Head of caudate nucleus (tissue), 42 donors: ENCODE measurements at places on chromosomes 7 and 10.

GRCh38 chr7:46226860-46227259 lies 305.8 kb upstream of the IGFBP3 start:
- no peak for DNase-seq

GRCh38 chr10:112465299-112465883 lies 18.4 kb downstream of the VTI1A start:
- no peak for DNase-seq

GRCh38 chr10:61761825-61762217 lies 99.1 kb downstream of the CABCOCO1 start:
- no peak for DNase-seq

DNA sequence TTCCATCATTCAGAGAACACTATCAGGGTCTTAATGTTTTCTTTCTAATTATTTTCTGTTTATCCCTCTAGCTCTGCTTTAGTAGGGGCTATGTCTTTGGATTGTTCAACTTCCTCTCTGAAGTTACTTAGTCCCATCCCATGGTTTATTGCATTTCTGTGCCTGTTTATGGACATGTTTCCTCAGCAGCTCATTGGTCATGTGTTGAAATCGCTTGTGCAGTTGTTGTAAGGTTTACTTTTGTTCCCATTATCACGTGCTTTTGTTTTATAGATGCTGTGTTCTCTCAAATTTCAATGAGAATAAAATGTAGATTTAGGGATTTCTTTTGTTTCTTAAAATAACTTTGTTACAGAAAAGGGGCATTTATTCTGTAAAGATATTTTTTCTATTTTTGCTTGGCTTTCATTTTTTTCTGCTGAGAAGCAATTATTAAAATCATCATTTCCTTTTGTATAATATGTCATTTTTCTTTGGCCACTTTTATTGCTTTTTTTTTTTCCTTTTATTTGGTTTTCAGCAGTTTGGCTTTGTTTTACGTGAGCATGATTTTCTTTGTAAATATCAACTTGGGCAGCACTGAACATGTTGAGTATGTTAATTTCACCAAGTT lies 110.9 kb downstream of the CCDC7 start:
- DNase-seq: no peak

DNA sequence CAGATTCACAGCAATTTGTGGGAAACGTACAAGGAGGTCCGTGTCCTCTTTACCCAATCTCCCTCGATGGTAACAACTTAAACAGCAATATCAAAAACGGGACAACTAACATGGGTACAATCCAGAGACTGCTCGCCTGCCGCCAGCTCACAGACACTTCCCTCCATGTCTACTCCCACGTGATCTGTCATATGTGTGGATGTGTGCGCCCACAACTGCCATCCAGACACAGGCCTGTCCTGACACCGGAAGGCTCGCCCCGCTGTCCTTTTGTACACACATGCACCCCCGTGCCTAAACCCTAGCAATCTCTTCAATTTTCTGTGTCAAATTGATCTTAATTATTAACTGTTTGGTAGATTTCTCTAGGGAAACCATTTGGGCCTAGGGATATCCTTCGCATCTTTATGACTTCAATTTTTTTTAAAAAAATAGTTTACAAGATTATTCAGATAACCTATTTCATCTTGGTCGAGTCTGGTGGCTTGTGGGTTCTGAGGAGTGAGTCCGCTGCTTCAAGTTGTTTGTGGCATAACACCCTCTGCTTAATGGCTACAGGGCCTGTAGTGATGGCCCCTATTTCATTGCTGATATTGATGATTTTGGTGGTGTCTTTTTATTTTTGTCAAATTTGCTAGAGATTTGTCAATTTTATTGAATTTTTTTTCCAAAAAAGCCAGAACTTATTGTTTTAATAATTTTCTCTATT lies 260.6 kb downstream of the MAD1L1 start:
- no peak for DNase-seq

DNA sequence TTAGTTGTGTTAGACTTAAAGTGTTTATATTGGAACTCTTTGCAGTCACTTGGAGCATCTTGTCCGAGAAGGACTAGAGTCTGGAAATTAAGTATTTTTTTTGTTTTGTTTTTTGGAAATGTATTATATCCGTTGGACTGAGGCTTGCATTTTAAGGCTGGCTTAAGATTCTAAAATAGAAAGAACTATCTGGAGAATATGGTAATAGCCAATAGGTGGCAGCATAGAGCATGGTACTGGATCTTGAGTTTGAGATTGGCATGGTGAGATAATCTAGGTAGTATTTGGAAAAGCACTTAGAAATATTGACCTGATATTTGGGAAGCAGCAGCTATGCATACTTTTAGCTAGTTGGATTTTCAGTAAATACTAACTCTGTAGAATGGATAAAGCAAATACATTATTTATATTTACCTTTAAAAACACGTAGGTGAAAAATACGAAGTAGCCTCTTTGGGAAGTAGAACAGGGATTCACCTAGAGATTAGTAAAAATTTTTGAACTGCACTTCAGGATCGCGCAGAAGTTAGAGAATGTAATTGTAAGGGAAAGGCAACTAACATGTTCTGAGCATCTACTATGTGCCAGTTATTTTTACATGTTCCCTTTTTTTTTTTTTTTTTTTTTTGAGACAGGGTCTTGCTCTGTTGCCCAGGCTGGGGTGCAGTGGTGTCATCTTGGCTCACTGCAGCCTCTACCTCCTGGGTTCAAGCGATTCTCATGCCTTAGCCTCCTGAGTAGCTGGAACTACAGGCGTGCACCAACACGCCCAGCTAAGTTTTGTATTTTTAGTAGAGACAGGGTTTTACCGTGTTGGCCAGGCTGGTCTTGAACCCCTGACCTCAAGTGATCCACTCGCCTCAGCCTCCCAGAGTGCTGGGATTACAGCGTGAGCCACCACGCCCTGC lies 78.6 kb downstream of the LCOR start:
- DNase-seq: no peak

DNA sequence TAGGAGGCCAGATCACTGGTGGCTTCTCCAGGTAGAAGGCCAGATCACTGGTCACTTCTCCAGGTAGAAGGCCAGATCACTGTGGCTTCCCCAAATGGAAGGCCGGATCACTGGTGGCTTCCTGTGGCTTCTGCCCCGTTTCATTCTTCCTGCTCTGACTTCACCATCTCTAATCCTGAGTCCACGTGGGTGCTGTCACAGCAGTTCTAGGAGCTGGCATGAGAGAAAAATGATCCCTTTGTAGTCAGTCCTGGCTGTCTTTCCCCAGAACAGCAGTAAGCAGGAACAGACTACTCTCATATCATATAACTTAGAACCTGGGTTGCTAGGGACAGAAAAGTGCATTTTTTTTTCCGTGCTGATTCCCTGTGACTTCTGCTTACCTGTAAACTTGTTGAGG lies 90.9 kb downstream of the ACTR3B start:
- no peak for DNase-seq

GRCh38 chr7:67894746-67895145 lies 898.1 kb downstream of the TYW1 start:
- no peak for DNase-seq

- DNase-seq: no peak
Measured at GRCh38 chr7:19610194-19610943, 98.5 kb downstream of the POLR1F start.

DNA sequence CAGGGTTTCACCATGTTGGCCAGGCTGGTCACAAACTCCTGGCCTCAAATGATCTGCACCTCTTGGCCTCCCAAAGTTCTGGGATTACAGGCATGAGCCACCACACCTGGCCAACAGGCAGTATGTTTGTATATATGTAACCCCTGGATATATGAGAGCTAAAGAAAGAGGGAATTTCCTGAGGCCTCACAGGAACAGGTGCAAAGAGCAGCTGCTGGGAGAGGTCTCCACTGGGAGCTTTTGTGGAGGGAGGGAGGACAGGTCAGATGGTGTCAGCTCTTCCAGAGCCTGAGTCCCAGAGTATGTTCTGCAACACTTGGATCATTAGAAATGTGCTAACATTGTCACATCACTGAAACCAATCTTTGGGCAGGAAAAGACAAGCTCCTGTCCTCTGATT lies 110.1 kb upstream of the KIF5B start:
- DNase-seq: no peak

- DNase-seq: no peak
Measured at GRCh38 chr10:86642021-86642420, 12.3 kb upstream of the OPN4 start.

- no peak for DNase-seq
Measured at GRCh38 chr10:26737730-26738129, 40.2 kb downstream of the PDSS1 start.

- DNase-seq: no peak
Measured at GRCh38 chr10:132946311-132946710, 3.9 kb upstream of the CFAP46 start.

DNA sequence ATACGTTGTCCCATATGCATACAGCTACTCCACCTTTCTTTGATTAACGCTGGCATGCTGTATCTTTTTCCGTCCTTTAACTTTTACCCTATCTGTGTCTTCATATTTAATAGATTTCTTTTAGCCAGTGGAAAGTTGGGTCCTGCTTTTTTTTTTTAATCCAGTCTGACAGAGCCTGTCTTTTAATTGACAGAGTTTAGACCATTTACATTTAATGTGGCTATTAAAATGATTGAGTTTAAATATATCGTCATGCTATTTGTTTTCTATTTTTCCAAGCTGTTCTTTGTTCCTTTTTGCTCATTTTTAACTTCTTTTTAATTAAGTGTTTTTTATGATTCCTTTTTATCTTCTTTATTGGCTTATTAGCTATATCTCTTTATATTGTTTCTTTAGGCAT lies 217.6 kb upstream of the NEBL start:
- no peak for DNase-seq

DNA sequence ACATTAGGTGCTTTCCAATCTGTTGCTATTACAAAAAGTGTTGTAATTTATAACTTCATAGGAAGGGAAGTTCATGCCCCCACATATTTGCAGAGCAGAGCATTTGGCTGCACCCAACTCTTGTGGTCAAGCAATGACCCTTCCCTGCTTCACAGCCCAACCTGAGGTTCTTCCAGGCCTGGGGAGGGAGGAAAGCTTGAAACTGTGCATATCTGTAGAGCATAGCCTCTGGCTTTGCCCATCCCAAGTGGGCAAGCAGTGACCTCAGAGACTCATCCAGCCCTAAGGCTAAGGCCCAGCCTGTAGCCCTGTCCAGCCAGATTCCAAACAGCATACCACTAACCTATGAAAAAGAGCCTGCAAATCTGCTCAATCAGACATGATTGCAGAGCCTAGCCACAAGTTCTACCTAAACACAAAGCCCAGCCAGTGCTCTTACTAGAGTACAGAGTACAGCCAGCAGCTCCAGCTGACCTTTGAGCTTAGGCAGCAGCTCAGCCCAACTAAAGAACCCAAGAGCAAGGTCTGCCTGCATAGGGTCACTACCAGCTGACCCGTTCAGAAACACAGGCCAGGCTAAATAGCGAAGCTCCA lies 14.4 kb upstream of the GSTK1 start:
- no peak for DNase-seq

DNA sequence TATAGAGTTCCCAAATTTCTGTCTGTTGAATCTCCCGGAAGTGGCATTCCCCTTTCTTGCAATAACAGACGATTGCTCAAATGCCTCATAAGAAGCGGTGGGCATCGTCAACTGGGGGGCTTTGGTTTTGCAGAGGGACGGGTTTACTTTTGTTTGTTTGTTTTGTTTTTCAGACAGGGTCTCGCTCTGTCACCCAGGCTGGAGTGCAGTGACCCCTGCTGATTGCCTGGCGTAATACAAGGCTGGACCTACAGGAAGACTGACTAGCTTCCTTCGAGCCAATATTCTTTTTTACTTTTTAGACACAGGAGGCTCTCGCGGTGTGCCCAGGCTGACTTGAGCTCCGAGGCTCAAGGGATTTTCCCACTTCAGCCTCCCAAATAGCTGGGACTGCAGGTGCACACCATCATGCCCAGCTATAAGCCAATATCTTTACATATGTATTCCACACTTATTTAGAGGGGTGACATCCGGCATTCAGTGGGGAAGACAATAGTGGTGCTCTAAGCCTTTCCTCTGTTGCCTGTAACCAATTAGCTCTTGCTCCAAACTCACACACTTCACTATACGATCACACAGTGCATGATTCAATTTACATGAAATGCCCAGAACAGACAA lies 58.1 kb downstream of the FHIP2A start:
- peak; percentile 37 for DNase-seq

DNA sequence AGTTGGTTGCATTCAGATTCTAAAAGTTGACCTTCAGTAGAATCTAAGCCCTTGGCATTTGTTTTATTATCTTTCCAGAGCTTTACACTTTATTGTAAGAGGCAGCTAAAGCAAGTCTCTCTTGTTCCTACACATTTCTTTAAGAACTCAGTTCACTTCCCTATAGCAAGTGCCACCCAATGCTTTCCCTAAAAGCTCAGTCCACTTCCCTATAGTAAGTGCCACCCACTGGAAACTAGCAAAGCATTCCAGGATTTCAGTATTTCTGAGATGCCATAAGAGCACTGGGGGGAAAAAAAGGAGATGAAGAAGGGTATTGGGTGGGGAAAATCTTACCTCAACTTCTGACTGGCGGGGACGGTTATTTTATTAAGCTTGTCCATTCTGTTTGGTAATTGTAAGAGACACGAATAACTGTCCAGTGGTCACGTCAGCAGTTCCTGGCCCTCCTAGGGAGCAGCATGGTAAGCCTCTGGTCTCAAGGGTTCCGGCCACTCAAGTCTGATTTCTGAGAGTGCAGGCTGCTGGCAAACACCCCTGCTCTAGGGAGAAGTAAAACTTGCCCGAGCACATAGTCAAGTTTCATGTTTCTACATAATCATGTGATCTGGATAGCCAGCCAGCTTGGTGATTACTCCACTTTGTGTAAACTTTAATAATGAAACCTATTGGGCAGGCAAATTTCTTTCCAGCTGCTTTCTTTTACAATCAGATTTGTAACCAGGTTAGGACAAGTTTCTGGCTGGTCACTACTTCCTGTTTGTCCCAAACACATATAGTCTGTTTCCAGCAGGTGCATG lies at the start of gene BLNK:
Gene BLNK, minus strand, starts transcription at position 554 of the 800 bp plus-strand sequence. Its CDS starts 171 bp downstream, at position 383.
- peak; percentile 36 for DNase-seq

- DNase-seq: no peak
Measured at GRCh38 chr10:130764651-130765050, 546.9 kb downstream of the TCERG1L start.

GRCh38 chr7:2237109-2237602 lies 4.4 kb upstream of the MAD1L1 start:
- peak; percentile 29 for DNase-seq

DNA sequence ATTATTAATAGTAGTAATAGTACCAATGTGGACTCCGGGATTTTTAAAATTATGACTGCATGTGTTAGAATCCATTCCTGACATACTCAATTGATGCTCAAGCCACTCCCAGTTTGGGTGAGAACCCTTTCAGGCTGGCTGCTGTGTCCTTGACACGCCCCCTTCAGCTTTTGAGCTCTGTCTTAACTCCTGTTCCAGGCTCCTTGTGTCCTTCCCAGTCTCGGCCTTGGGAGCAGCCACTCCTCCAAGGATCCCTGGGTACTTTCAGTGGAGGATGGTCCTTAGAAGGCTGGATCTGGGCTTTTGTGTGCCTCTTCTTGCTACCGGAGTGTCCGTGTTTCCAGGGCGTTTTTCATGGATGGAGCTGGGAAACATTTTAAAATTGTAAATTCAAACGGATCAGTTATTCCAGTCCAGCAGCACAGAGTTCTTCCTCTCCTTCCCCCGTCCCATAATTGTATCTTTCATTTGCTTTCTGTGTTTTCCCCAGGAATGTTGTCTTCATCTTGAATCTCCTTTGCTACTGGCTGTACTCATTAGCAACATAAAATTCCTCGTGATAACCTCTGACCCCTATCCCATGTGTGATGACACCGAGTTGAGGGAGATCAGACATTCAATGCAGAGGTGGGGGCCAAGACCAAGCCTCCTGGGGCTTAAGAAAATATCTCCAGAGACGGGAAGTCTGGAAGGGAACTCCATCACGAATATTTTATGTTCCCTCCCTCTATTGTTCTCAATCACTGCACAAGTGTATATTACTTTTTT lies 40.0 kb upstream of the PFKFB3 start:
- DNase-seq: no peak
